ENCODE measurements at places on chromosomes 1 and 21.

DNA sequence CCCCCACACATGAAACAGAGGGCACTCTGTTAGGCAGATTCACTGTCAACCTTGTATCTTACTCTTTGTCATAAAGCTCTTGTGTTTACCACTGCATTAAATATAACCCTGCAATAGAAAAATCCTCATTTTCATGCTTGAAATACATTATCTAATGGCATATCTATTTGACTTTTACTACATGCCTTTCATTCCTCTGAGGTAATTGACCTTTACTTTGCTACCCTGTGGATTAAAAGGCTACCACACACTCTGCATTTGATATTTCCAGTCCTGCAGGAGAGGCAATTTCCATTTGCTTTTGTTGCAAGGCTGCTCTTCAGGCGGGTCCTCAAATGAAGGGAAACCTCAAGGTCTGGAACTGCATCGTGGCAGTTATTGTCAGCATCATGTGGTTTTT is 238.0 kb downstream of the NTNG1 start:
- DNase-seq, result no peak

DNA sequence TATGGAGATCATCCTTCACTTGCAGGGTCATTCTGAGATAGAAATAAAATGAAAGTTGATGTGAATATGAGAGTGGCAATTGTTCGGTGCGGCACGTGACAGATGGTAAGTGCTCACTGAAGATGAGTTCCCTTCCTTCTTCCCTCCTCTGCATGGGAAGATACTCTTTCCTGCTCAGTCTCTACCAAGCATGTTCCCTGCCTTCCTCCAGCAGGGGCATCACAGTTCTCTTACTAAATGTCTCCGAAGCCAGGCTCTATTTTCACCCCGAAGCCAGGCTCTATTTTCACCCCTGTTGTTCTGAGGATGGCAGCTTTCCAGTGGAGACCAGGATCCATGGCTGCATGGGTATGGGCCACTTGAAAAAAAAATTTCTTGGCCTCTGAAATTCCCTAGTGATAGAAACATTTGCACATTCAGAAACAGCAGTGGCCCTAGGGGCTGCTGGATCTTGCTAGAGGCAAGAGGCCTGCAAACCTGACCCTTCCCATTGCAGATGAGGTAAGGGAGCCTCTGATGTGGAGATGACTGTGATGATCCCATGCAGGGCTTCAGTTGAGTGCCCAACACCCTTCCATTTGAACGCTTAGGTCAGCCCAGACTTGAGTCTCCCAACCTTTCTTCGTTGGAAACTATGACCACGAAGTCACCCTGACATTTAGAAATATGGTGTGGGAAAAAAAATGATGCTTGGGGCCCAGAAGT is 123.7 kb upstream of the HMGB4 start:
- DNase-seq, result no peak

- no peak for DNase-seq
Measured at GRCh38 chr1:213651077-213651476, 336.7 kb upstream of the PROX1 start.

DNA sequence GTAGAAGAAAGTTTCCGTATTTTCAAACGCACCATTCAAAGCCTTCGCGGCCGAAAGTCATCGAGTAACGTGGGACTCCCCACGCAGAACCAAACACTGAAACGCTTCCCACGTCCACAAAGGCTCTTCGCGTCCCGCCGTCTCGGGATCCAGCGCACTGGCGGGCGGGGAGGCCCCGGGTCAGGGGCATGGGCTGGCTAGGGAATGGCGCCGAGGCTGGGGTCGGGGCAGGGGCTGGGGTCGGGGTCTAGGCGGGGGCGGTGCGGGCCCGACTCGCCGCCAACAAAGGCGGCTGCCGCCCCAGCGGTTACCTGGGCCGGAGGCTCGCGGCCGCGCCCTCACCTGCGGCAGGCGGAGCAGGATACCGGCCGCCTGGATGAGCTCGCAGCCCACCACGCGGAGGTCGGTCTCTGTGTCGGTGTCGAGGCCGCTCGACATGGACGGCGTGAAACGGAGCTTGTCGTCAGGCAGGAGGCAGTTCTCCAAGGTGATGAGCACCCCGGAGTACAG is 403 bp downstream of the CCNL2 start:
- DNase-seq, result no peak

DNA sequence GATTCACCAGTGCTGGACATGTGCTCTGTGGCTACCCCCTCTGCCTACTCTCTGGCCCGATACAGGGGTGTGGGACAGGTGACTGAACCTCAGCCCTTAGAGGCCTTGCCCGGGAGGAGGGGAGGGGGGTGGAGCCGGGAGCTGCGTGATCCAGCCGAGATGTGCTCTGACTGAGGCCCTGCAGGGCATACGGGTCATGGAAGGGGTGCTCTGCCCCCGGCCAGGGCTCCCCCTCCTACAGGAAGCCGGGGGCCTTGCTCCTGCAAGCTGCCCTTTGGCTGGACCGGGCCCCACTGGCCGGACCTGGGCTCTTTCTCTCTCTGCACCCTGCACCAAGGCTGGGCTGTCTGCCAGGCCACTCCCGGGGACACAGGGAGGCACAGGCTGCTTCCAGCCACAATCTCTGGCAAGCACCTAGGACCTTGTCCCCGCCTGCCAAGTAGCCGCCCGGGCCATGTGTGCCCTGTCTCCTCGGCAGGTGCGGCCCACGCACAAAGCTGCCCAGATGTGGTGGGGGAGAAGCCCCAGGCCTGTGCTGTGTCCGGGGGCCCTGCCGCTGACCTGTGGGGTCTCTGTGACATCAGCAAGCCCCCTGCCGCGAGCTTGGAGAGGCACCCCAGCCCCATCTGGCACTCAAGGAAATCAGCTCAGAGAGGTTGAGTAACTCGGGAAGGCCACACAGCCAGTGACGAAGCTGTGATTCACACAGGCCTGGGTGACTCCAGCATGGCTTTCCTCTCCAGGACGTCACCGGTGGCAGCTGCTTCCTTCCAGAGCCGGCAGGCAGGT is 1.5 kb downstream of the SCNN1D start:
- DNase-seq, result peak; percentile 88

DNA sequence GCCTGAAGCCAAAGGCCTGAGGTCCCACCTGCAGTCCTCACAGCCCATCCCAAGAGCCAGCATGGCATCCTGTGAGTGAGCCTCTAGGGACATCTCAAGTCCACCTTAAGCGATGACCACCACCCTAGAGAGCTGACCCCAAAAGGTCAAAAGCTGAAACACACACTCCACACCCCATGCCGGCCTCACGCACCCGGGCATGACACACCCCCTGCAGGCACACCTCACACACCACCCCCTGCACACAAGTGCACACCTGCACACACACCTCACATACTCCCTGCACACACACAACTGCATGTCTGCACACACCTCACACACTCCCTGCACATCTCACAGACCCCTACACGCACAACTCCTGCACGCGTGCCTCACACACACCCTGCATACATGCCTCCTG is 118.7 kb downstream of the NPHP4 start:
- no peak for DNase-seq

DNA sequence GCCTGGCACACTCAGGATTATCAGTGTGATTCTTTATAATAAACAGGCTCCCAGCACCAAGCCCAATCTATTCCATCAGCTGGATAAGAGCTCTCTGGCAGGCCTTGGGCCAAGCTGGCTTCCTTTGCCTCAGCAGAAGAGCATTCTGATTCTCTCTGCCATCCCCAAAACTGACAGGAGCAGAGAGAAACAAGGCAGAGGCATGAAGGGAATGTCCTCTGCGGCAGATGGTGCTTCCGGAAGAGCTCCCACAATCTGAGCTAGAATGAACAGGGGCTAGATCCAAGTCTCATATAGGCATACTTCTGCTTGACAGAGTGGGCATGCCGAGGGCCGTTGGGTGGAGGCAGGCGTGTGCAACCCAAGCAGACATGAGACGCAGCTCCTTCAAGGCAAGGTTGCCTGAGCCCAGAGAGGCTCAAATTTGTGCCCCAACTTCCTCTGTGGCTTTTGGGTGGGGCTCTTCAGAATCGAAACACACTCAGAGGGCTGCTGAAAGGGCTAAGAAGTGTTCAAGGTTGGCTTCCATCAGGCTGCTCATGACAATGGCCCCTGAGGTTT is 4.0 kb downstream of the CAPN2 start:
- DNase-seq, result no peak

GRCh38 chr1:63893976-63894375 is 120.2 kb downstream of the ROR1 start:
- no peak for DNase-seq

DNA sequence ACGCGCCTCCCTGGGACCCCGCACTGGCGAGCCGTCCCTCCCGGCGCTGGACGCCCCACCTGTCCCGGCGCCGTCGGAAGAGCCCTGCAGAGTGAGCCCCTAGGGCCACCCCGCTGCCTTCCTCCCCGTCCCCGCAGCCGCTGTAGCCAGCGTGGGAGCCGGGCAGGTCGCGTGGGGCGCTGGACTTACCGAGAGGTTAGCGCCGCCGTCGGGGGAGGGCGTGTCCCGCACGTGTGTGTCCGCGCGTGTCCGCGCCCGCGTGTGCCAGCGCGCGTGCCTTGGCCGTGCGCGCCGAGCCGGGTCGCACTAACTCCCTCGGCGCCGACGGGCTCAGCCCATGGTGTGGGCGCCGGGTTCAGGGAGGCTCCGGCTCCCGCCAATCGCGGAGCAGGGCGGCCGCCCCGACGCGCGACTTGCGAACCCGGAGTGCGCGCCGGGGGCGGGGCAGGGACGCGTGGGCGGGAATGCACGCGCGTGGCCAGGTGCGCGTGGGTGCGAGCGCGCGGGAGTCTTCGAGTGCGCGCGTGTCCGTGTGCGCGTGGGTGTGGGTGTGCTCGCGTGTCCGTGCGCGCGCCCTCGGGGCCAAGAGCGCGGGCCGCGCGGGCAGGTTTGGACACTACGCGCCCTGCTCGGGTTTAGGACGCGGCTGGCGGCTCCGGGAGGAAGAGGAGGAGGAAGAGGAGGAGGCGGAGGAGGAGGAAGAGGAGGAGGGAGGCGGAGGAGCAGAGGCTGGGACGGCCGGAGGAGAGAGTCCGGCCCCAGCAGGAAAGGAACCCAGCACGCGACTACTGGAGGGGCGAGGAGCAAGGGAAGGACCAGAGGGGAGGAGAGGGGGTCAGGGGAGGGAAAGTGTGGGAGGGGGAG is 145.2 kb upstream of the ETS2 start:
- DNase-seq, result no peak

GRCh38 chr1:3650248-3651025 is 534 bp upstream of the WRAP73 start:
- no peak for DNase-seq

- no peak for DNase-seq
Measured at GRCh38 chr1:231163830-231164427, 2.1 kb downstream of the TRIM67 start.

- no peak for DNase-seq
Measured at GRCh38 chr1:244271004-244271403, 180.7 kb downstream of the ADSS2 start.

- no peak for DNase-seq
Measured at GRCh38 chr1:5658340-5659316, 333.6 kb downstream of the NPHP4 start.

DNA sequence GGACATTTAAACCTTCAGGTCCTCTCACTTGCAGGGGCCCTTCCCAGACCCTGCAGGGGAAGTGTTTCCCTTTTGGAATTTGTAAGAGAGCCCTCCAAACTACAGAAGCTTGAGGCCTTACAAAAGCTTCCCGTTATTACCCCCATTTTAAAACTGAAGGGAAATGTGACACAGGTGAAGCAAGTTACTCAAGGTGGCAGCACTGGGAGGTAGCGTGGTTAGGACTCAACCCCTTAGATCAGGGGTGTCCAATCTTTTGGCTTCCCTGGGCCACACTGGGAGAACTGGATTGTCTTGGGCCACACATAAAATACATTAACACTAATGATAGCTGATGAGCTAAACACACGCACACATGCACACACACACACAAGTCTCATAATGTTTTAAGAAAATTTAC is 15.8 kb upstream of the ZC3H12A start:
- no peak for DNase-seq

DNA sequence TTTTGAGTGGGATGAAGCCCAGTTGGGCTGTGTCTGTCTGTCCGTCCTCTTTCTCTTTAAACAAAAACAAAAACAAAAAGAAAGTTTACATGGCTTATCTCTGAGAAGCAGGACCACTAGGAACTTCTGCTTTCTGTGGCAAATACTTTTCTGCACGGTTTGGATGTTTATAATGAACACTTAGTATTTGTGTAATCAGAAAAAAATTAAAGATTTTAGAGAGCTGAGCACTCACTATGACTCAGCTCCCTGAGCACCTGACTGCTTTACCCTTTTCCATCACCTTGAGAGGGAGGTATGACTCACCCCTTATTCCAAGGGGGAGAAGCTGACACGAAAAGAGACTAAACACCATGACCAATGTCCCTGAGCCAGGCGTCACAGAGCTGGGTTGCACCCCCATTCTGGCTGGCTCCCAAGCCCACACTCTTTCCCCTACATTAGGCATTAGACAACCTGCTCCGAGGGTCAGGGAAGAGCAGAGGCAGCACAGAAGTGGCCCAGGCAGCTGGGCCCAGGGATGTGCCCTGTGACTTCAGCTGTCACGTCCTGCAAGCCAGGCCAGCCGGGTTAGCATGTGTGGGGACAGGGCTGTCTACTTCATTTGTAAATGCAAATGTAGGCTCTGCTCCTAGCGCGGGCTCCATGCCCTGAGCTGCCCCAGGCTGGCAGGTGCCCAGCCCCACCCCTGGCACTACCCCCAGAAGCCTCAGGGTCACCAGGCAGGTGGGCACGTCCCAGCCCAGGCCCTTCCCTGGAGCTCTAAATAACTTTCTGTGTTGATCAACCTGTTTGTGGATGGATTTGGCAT is 30.4 kb downstream of the RAP1GAP start:
- peak; percentile 25 for DNase-seq

DNA sequence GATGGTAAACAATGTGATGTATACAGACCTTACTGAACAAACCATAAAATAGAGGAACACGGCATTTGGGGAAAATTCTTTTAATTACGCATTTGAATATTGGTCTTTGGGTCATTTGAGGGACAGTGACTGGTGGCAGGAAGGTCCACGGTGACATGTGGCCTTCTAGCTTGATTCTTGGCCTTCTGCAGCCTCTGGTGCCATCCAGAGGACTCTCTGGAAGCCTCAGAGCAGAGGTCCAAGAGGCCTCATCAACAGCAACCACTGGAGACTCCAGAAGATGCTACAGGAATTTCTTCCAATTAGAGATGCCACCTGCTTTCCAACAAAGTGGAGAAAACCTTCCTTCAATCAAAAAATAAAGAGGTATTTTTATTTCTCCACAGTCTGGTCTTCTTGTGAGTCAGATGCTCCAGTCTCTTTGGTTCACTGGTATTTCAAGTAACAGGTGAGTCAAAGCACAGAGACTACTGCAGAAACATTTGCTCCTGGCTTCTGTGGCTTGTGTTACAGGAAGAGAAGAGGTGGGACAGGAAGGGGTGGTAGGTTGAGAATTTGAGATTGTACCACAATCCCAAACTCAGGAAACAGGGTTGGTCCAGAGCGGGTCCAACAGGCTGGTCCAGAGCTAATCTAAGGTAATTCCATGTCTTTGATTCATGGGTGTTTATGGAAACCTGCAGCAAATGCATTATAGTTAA is 2.7 kb upstream of the F5 start:
- DNase-seq, result no peak

All from cardiac fibroblast (primary cell).